Non-pigmented ciliary epithelial cell (primary cell): ENCODE measurements at places on chromosomes 16 and 17.

- DNase-seq: no peak
Measured at GRCh38 chr16:83627996-83628395, 179.8 kb upstream of the HSBP1 start.

- no peak for DNase-seq
Measured at GRCh38 chr16:88766975-88767374, 18.0 kb downstream of the PIEZO1 start.

GRCh38 chr17:79941088-79942010 lies 94.3 kb downstream of the TBC1D16 start:
- DNase-seq: no peak

- no peak for DNase-seq
Measured at GRCh38 chr16:48272837-48273421, 25.6 kb upstream of the ABCC11 start.

GRCh38 chr16:86497551-86498021 lies 12.7 kb upstream of the FOXF1 start:
- DNase-seq: no peak

GRCh38 chr16:58541711-58542110 lies 26.4 kb downstream of the SETD6 start:
- DNase-seq: no peak

- no peak for DNase-seq
Measured at GRCh38 chr17:32192379-32192778, 50.1 kb downstream of the RHOT1 start.

- no peak for DNase-seq
Measured at GRCh38 chr17:29740017-29740416, 117.3 kb upstream of the CORO6 start.

DNA sequence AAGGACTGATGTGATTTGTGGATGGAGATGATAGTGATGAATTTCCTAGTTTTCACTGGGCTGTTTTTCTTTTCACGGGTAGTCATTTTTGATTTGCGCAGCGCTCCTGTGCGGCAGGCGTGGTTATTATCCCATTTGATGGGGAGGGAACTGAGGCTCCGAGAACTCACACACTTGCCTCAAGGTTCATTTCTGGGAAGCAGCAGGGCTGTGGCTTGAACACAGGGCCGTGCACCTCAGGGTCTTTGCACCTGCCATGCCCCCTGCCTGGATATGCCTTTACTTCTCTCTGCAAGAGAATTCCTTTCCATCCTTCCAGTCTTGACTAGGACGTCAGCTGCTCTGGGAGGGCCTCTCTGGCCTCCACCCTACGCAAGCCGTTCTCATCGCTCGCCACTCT lies 16.3 kb upstream of the WFDC1 start:
- no peak for DNase-seq

DNA sequence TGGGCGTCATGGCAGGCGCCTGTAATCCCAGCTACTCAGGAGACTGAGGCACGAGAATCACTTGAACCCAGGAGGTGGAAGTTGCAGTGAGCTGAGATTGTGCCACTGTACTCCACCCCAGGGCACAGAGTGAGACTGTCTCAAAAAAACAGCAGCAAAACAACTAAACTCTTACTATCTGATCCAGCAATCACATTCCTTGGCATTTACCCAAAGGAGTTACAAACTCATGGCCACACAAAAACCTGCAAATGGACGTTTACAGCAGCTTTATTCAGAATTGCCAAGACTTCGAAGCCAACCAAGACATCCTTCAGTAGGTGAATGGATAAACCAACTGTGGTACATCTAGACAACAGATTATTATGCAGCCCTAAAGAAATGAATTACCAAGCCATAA lies 4.0 kb downstream of the SIAH1 start:
- no peak for DNase-seq

DNA sequence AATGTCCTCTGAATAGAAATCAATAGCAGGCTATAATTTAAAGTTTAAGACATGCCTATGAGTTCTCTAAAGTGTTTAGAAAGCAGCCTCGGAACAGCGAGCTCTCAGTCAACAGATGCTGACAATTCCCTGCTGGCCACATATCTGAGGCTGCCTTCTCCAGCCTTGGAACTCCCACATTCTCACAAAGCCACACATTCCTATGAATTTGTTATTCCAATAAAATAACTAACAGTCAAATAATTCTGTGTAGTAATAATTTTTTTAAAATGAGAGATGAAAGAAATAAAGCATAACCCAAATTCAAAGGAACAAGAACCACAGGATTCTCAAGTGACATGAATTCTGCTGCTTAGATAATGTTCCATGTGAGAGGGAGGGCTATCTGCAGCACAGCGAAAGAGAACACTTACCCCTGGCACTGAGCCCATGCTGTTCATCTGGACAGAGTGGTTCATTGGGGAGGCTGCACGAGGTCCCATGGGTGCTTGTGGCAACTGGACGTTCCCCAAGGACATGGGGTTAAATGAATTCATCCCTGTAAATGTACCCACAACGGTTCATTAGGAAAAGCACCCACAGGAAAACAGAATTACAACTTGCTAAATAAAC lies 56.9 kb upstream of the TRAP1 start:
- DNase-seq: no peak

GRCh38 chr16:11596572-11597226 lies 10.0 kb upstream of the LITAF start:
- DNase-seq: no peak

- no peak for DNase-seq
Measured at GRCh38 chr16:49617710-49618330, 238.1 kb downstream of the ZNF423 start.

- no peak for DNase-seq
Measured at GRCh38 chr17:58263773-58264172, 17.0 kb downstream of the MPO start.

DNA sequence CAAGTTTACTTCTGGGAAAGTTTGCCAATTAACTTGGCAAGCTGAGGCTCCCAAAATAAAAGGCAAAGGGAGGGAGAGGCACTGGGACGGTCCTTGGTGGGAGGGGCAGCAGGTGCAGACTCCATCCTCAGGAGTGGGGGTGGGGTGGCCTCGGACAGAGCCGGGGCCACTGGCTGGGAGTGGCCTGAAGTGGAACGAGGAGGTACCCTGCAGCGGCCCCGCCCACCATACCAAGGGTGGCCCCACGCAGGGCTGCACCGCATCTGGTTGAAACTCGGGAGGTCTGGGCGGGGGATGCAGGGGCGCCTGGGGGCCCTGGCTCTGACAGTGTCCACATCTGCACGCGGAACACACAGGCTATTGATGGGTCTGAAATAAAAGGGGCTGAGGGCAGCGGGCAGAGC lies 42.4 kb upstream of the SLC38A10 start:
- DNase-seq: no peak

GRCh38 chr17:45022655-45023339 lies 28.6 kb downstream of the DCAKD start:
- no peak for DNase-seq

- no peak for DNase-seq
Measured at GRCh38 chr17:81260641-81261040, 21.5 kb downstream of the NDUFAF8 start.

DNA sequence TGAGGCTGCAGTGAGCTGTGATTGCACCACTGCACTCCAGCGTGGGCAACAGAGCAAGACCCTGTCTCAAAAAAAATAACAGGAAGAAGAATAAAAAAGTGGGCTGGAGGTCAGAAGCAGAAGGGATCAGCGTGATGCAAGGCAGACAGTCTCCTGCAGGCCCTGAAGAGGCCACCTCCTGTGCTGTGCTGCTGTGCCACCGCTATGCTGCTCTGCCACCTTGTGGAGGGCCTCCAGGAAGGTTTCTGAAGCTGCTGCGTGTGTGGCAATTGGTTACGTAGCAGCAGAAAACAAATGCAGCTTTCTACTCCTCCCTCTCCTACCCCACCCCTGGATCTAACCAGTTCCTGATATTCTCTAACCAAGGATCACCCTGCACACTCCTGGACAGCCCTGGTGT lies 815.5 kb downstream of the KCNJ18 start:
- DNase-seq: no peak

DNA sequence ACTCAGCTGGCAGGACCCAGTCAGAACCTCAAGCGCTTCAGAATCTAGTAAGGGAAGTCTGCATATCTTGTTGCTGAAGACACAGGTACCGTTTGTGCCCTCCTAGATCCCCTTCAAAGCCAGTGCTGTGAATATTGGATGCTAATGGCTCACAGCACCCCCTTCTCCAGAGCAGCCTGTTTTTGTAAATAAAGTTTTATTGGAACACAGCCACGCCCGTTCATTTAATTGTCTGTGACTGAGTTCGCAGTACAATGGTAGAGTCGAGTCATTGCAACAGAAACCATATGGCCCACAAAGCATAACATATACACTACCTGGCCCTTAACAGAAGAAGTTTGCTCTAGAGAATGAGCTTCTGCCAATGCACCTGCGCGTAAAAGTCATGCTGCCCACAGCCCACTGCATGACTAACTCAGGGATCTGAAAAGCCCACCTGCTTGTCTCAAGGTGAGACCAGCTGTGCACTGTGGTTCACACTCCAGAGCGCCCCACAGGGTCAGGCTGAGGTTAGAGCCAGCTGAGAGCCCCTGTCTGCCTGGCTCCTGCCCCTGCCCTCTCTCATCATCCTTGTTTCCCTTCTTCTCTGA lies 48.8 kb downstream of the AIPL1 start:
- no peak for DNase-seq

DNA sequence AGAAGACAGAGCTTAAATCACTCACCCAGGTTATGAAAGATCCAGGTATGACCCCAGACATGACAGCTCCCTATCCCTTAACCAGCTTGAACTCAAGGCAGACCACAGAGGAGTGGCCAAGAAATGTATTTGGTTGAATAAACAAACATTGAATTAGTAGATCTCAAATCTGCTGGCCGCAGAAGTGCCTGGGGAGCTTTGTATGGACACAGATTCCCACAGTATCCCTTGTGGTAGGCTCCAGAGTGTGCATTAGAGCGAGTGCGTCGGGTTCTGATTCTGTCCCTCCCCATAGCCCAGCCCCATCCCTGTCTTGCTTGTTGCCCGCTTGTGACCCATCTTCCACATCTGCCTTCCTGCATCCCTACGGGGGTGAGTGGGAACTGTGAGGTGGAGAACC lies 118.8 kb upstream of the FOXF1 start:
- no peak for DNase-seq

- DNase-seq: no peak
Measured at GRCh38 chr17:40568074-40568836, 3.0 kb upstream of the CCR7 start.

DNA sequence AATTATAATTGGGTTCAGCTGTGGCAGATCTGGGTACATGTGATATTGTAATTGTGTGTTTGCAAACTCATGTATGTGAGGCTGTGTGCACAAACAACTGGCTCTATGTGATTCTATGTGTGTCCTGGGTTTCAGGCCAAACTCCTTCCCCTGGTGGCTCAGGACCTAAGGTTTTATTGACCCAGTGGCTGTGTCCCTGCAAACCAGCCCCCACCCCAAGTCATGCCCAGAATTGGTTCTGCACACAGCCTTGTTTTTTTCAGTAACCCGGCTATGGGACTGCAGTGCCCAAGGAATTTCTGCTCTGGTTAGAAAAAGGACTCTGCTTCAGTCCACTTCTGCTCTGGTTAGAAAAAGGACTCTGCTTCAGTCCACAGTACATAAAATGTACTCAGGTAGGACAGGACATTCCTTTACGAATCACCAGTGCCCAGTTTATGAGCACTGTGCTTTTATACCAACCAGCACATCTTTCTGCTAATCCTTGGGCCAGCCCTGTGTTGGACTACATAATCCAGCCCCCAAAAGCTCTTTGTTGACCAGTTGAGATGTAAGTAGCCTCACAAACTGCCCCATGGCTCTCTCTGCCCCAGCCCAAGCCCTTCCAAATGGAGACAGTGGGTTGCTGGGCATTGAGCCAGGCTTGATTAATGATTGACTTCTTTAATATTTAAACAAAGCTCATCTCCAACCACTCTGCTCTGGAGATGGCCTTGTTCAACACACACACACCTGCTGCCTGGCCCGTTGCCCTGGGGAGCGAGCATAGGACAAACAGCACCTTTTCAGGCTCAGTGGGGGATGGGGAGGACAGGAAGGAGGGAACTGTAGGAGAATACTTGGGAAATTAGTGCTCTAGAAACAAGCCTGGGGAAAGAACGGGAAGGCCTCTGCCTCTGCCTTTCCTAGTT lies 2.9 kb upstream of the KCNH6 start:
- DNase-seq: no peak

- no peak for DNase-seq
Measured at GRCh38 chr17:29667969-29668368, 45.3 kb upstream of the CORO6 start.

DNA sequence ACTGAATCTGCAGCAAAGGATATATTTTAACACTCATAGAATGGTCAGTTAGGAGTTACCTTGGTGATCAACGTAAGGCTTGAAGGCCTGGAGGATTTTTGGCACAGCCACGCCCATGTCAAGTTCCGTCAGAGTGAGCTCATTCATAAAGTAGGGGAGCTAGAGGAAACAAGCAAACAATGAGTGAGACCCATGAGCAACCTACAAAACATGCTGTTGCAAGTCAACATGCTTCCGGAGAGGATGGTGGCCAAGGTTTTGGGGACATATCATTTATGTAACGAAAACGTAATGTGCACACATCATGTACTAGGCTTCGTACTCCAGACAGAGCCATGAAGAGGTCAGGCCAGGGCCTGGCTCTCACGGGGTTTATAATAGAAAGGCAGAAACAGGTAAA lies 41.1 kb upstream of the ERN1 start:
- DNase-seq: no peak

GRCh38 chr17:34581446-34582184 lies 2.2 kb downstream of the TMEM132E start:
- DNase-seq: no peak

DNA sequence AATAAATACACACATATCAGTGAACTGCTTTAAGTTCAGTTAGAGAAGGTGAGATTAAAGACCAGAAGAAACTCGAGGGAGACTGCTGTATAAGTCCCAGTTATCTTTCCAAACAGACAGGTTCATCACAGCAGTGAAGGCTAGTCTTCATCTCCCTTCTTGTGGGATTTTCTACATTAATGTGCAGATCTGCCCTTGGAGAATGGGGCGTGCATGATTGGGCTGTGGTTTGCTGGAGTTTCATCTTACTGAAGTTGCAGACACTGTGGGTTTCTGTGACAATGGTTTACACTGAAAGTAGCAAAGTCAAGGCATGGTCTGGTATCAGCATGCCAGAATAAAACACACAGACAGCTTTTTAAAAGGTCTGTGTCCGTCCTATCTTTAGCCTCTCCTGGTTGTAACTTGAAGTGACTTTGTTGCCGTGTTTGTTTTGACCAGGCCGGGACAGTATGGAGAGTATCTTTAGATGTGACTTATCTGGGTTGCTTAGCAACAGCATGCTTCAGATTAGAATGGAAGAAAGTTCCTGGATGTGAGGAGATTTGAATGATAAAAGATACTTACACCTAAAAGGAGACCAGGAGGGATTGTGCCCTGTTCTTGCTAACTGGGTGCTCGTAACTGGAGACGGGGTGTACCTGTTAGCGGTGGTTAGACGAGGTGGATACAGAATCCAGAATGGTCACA lies 16.1 kb downstream of the NAA60 start:
- no peak for DNase-seq
